ENCODE measurements at places on chromosomes 7 and 10.

- no peak for DNase-seq
Observed at GRCh38 chr10:21183025-21183424, 285.9 kb upstream of the NEBL start.

DNA sequence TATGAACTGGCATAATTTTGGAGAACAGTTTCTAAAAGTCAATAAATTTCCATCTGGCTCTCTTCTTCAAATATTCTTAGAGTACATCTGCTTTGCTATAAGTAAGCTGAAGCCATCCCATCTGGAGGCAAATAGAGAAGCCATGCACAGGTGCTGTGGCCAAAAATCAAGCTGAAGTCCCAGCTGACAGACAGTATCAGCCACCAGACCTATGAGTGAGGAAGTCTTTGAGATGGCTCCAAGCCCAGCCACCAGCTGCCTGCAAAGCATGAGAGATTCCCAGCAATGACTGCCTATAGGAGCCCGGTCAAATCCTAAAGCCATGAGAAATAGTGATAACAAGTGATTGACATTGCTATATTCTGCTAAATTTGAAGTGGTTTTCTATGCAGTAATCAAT is 21.7 kb upstream of the PRSS58 start:
- no peak for DNase-seq

DNA sequence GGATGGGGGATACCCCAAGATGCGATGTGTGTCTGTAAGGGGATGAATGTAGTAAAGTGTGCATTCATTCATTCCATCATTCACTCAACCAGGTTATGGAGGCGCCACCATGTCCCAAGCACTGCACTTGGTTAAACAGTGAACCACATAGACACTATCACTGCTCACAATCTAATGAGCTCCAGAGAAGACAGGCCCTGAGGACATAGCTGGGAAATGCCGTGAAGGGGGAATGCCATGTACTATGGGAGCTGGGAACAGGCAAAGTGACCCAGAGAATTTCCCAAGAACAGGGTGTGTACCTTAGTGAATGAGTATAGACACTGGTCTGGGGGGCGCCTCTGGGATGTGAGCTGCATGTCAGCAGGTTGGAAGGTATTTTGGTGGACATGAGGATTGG is 44.5 kb upstream of the LBX1 start:
- no peak for DNase-seq

DNA sequence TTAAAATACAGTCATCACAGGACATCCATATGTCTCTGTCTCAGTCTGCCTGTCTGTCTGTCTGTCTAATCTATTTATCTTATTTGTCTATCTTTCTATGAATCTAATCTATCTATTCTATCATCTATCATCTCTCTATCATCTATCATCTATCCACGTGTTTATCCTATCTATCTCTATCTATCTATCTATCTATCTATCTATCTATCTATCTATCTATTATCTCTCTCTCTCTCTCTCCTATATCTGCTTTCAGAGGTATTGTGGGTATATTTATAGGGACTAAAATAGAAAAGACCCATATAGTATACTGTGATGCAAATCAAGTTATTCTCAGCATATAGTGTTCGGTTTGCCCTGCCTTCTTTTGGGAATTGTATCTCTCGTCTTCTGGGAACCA is 167.5 kb downstream of the VPS50 start:
- DNase-seq = no peak

DNA sequence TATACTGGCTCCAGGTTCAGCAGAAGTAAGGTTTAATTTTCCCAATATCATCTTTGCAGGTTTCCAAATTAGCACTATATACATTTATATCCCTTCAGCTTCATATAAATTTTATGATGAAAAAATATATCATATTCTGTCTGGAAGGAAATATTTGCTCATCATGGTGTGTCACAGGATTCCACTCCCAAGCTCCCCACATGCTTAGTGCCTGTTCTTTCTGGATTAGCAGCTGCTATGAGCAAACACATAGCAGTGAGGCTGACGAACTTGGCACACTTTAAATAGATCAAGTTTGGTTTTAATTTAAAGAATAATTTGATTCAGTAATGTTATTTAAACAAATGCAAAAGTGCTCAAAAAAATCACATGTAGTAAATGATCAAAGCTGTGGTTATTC is 251.9 kb downstream of the AGMO start:
- no peak for DNase-seq

DNA sequence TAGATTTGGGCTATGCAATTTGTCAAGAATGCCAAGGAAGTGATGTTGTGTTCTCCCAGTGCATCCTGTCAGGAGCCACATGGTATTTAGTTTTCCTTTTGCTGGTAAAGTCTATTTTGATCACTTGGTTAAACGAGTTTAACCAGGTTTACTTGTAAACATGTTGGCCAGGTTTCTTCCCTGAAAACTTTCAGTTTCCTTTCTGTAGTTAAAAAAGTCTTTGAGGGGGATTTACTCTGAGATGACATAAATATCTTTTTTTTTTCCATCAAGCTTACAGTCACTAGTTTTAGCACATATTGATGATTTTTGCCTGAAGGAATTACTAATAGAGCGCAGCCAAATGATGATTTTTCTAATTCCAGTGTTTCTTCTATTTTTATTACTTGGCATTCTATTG is 320.5 kb downstream of the PHF14 start:
- no peak for DNase-seq

- DNase-seq = no peak
Observed at GRCh38 chr7:150380463-150380862, 1.3 kb downstream of the ZNF775 start.

DNA sequence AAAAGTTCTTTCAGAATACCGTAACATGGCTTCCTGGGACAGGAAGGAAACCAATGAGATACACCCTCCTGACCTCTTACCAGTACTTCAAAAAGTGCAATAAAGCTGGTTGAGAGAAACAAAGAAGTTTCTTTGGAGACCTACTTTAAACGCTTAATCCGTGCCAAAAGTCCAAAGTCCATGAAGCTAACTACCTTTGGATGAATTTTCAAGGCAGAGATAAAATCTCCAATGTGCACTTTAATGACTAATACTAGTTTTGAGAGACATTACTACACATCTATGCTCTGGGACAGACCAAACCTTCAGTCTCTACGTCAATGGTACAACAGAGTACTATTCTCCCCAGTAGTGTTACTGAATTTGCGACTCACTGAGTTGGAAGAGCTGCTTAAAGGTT is 46.1 kb downstream of the UBE2H start:
- no peak for DNase-seq

DNA sequence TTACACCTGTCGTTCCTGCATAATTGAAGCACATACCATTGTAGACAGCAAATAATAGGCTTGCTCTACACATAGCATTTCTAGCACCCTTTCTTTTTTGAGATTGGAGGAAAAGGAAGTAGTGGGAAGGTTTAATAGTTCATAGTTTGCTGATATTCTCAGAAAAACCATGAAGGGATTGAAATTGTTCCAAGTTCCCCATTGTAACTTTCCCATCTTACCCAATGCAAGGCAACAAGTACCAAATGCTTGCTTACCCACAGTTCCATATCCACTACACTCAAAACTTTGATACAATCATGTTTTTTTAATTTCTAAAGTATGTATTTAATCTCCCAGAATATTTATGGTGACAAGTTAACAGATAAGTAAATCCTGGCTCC is 13.8 kb downstream of the CYP3A5 start:
- DNase-seq = no peak
